ENCODE measurements at places on chromosomes 11 and 22.

DNA sequence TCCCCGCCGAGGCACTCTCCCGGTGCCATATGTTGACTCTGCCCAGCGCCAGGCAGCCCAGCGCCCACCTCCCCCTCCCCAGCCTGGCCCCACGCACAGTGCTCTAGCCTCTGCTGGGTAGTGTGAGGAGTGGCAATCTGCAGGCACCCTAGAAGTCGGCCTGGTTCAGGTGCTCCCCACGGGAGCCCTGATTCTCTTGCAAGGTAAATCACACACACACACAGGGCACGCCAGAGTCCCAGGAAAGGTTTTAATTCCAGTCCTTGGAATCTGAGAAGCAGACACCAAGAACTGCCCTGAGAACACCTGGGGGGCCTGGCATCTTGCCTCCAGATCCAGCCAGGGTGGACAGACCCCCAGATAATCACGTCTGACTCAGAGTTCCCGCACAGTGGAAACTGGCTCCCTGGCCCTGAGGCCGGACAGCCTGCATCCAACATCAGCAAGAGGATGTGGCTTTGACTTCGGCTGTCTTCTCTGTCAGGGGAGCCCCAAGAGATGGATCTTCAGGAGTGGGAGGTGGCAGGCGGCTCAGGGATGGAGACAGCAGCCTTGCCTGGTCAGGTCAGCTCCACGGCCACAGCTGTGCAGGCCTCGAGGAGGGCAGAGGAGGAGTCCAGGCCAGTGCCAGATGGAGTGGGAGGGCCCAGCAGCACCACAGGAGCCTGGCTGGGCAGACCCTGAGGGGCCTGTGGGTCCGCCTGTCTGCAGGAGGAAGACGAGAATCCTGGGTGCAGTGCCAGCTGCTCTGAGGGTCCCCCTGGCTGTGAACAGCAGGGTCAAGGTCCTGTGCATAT lies 1.1 kb upstream of the RIN1 start:
- no peak for DNase-seq

DNA sequence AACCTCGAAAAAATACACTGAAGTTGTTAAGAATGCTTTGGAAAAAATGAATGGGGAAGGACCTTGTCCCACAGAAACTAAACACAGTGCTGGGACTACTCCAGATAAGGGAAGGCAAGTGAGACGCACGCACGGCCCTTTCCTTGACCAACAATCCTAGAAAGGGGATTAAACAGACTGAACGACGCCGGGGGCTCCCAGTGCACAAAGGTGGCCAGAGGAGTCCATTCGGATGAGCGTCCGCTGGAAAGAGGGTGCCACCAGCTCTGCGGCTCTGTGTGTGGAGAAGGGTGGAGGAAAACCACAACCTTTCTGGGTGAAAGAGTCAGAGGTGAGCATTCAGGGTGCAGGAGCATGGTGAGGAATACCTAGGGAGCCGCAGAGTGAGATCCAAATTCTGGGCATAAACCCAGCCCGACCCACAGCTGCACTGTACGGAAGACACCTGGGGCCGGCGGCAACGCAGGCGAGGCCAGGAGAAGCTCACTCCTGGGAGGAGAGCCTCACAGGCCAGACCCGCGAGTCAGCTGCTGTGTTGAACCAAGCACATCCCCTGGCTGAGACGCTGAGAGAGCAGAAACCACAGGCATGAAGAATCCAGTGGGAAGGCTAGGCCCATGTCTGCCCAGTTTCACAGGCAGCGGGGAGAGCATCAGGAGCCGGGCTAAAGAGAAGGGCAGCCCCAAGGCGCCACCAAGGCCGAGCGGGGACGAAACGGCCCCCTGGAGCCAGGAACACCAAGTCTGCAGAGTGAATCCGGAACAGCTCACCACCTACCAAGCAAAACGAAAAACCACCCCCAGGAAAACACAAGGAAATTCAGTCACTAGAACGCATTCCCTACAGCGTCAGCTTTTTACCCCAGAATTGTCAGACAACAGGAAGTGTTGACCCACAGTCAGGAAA lies 177.1 kb downstream of the BRD1 start:
- no peak for DNase-seq

GRCh38 chr22:31122196-31122531 lies 602 bp upstream of the INPP5J start:
- no peak for DNase-seq

DNA sequence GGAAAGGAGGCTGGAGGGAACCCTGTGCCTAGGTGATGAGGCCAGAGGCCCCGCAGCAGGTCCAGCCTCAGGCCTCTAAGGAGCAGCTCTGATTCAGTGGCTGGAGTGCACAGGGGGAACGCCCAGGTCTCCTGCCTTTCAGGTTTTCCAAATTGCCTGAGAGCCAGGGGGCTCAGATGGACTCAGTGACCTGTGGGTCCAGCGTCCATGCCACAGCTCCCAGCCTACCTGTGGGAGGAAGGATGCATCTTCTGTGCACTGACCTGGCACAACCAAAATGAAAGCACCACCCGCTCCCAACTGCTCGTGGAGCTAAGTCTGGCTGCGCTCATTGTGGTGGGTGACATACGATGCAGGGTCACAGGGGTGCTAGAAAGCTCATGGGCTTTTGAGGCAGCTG lies 82.8 kb downstream of the FEZ1 start:
- no peak for DNase-seq
